ENCODE measurements at places on chromosomes 4 and X.

DNA sequence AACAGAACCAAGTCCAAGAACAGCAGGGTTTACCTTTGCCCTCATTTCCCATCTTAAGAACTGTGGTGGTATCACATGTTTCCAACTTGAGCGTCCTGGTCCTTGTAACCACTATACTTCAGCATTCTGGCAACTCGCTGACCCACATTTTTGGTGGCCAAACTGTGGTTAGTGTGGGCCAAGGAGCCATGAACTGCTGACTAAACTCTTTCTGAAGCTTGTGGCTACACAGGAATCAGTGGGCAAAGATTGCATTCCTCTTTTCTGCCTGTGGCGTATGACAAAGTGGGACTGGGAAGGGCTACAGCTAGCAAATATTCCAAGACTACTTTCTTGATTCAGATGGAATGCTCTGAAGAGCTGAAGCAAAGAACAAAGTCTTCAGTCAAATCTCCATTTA lies 106.3 kb upstream of the MID1 start:
- DNase-seq: no peak

GRCh38 chr4:13331827-13332226 lies 152.3 kb downstream of the RAB28 start:
- no peak for DNase-seq

DNA sequence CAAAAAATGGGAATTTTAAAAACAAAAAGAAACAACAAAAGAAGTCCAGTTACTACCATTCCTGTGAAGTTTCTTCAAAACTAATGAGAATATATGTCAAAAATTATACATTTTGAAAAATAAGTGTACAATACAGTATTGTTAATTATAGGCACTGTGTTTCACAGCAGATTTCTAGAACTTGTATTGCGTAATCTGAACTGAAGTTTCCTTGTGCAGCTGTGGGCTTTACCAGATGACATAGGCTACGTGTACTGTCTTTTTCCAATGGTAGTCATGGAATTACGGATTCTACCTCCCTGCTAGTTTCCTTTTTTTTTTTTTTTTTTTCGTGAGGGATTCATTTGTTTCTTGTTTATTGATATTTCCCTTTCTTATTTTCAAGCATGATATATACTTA lies 113.8 kb upstream of the GABRA2 start:
- DNase-seq: no peak

- no peak for DNase-seq
Measured at GRCh38 chr4:1851575-1852410, 4.2 kb downstream of the LETM1 start.

DNA sequence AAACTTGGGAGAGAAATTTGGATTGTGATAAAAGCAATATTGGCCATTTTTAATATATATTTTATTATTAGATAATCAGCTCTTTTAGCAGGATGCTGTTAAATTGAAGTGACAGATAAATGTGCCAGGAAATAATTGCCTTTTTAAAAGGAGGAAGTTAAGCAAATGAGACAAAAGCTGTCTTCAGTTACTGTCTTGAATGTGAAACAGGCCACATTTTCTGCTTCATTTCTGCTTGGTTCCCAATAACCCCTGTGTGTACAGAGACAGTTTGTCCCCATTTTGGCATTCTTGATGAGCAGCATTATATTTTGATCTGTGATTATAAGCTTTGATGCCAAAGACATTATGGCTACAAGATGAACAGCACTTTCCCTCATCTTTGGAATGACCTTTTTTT lies 953 bp downstream of the EPGN start:
- DNase-seq: no peak

DNA sequence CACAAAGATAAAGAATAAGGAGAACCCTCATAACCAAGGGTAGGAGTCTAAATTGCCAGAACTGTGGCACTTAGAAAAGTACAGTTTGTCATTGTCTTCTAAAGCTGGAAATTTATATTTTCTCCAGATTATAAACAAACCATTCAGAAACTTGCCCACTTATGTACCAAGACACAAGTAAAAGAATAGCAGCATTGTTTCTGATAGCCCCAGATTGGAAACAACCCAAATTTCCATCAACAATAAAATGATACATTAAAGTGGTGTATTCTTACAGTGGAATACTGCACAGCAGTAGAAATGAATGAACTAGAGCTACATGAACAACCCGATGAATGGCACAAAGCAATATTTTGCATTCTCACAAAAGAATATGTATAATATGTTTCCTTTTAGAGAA lies 63.1 kb upstream of the PDHA1 start:
- DNase-seq: no peak

- DNase-seq: no peak
Measured at GRCh38 chr4:3476341-3476747, 13.2 kb downstream of the DOK7 start.

DNA sequence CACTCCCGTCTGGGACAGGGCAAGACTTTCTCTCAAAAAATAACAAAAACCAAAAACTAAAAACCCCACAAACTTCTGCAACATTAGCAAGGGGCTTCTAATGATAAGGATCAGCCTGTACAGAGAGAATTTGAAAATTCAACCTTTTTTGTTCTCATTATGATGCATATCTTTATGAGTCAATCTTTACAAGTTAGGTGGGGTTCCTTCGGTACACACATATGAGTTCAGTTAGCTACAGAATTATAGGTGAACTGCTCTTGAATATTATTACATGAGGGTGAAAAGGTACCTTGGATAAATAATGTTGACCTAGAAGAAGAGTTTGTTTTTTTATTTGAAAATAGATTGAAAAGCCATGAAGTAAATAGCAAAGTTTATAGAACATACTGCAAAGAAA lies 252.7 kb downstream of the UNC5C start:
- DNase-seq: no peak

Data from stimulated activated CD4-positive, alpha-beta T cell treated with anti-CD3 and anti-CD28 coated beads, Interleukin-1b, Interleukin-23, amount 100 ng/mL, for 1 hour (primary cell).